ENCODE measurements at places on chromosomes 2 and 18.

- DNase-seq = no peak
These were observed 243.0 kb downstream of the ZNF407 start for GRCh38 chr18:74840492-74841167.

- DNase-seq = no peak
These were observed 251.0 kb upstream of the CHAC2 start for GRCh38 chr2:53516650-53517049.

- DNase-seq = no peak
These were observed 84.8 kb upstream of the TTN start for GRCh38 chr2:178891959-178892485.

- no peak for DNase-seq
These were observed 35.0 kb downstream of the TMEFF2 start for GRCh38 chr2:192159736-192160135.

GRCh38 chr2:197140045-197140444, 170.5 kb downstream of the ANKRD44 start:
- no peak for DNase-seq

GRCh38 chr18:48771641-48772375, 179.0 kb downstream of the SMAD7 start:
- DNase-seq = no peak

GRCh38 chr2:132372276-132372675, 44.3 kb upstream of the GPR39 start:
- no peak for DNase-seq

- no peak for DNase-seq
These were observed 302.2 kb downstream of the NDUFA10 start for GRCh38 chr2:239722760-239723470.

GRCh38 chr2:152513029-152513428, 178.1 kb downstream of the FMNL2 start:
- DNase-seq = no peak

DNA sequence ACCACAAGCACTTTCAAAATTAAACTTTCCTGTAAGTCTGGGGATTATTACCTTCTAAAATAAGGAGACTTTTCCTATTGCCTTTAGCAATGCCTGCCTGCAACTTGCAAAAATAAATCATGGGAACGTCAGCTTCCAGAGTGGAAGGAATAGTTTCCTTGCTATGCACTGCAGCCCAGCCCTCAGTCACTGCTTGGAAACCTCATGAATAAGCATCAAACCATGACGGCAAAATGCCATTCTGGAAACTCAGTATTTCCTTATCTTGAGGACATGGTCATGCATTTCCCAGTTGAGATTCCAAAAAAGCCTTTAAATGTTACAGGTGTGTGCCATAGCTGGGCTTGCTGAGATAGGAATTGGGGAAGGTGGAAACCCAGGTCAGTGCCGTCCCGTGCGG, 84.2 kb upstream of the OTOS start:
- peak; percentile 24 for DNase-seq

- DNase-seq = no peak
These were observed 129.1 kb downstream of the NRP2 start for GRCh38 chr2:205811387-205811786.

GRCh38 chr2:45759310-45759851, 107.9 kb downstream of the PRKCE start:
- DNase-seq = no peak

DNA sequence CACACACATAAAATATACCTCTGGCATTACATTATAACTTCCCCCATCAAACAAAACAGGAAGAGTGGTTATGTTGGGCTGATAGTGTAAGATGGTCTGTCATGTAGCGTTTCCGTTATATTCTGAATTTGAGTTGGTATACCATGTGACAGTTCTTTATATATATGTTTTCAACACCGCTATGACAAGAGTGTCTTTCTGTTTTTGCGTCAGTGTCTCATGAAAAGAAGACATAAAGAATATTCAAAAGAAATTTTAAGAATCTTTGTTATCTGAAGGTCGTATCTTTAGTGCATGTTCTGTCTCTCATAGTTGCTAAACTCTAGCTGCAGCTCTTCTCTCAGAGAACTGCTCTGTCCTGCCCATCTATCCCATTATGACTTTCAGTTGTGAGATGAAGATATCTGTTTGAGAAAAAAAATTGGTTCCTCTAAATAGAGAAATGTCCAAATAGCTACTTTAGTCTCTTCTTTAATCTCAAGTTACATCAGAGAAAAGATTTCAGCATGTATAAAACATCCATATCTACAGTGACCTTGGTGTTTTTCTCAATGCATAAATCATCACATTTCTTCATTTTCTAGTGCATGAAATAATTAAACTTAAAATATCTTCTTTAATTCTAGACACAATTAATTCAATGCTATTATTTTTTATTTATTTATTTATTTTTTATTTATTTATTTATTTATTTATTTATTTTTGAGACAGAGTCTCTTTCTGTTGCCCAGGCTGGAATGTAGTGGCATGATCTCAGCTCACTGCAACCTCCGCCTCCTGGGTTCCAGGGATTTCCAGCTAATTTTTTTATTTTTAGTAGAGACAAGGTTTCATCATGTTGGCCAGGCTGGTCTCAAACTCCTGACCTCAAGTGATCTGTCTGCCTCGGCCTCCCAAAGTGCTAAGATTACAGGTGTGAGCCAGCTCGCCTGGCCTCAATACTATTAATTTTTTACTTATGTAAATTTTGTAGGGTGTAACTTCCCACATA, 24.3 kb upstream of the PSME4 start:
- no peak for DNase-seq

- DNase-seq = no peak
These were observed 20.6 kb upstream of the EPAS1 start for GRCh38 chr2:46276642-46277041.

GRCh38 chr2:39875914-39876267, 96.8 kb upstream of the THUMPD2 start:
- DNase-seq = no peak

DNA sequence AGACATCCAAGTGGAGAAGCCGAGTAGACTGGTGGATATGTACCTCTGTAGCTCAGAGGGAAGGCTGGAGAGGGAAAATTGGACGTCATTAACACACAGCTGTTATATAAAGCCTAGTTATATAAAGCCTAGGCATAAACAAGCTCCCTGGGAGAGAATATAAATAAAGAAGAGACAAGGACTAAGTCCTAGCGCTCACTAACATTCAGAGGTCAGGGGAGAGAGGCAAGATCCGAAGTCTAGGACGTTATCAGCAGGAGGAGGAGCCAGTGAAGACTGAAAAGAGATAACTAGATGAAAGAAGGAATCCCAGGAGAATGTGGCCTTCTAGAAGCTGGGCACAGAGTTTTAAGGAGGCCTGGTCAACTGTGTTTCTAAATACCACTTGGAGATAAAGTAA, 55.3 kb downstream of the NOL10 start:
- no peak for DNase-seq

GRCh38 chr2:17733599-17733998, 20.0 kb downstream of the SMC6 start:
- DNase-seq = no peak

GRCh38 chr18:25819746-25820363, 270.6 kb downstream of the SS18 start:
- DNase-seq = no peak

DNA sequence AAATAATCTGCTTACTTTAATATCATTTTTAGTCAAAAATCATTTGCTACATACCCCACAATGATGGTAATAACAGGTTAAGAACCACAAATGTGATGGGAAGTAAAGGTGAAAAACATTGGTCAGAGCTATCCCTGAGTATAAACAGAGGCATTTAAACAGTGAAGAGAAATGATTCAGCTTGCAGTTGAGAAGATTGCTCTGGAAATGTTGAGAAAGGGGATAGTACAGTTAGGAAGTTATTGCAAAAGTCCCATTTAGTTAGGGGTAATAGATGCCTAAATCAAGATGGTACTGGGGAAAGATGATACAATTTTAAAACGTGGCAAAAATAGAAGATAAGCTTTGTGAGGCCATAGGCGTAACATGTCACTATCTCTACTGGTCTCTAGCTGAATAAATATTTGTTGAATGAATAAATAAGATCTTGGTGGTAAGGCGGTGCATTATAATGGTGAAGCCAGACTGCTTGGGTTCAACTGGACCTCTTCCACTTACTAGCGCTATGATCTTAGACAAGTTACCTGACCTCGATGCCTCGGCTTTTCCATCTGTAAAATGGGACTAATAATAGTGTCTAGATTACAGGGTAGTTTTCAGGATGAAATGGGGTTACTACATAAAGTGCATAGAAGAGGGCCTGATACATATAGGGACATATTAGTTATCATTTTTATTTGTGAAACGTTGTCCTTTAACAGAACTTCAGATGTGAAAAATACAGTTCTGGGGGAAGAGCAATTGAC, 2.0 kb upstream of the BZW1 start:
- no peak for DNase-seq

DNA sequence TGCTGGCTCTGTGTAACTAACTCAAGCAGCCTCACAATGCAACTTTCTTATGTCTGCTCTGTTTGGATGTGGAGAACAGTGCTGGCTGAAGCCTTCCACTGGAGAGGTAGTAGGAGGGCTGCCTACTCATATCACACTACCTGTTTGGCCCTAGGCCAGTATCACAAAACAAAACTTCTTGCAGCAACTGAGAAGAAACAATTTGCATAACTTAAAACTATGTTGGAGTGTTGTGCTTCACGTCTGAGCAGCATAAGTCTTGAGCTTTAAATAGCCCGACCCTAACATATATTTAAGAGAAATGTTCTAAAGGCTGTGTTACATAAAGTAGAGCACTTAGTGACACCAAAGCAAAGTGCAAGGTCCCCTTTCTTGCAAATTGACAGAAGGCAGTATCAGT, 204.9 kb upstream of the ACVR2A start:
- no peak for DNase-seq

DNA sequence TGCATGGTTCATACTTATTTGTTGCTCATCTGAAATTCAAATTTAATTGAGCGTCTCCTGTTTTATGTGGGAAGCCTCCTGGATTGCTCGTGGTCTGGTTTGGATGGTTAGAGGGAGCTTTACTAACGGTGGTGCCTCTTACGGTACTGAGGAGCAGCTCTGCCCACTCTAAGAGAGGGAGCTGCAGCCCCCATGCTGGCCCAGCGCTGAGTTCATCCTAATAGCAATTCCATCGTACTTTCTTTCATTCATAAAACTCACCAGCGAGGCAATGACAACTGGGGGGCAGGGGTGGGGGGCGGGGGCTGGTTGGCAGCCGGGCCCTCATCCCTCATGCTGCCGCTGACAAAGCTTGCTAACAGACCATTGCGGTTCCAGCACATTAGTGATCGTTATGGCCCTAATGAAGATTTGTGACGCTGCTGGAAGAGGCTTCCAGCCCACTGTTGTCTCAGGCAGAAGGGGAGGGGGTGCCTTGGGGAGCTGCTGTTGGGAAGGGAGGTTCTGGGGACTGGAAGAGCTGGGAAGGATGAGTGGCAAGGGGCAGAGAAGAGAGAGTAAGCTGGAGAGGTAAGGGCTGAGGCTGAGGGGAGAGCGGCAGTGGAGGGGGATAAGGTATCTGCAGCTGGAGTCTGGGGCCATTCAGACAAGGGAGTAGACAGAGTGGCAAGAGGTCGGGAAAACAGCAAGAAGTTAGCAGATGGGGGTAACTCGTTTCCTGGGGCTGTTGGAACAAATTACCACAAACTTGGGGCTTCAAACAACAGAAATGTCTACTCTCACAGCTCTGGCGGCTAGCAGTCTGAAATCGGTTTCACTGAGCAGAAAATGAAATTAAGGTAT, 238.1 kb downstream of the LPIN1 start:
- DNase-seq = no peak

GRCh38 chr2:120448961-120449810, 103.2 kb downstream of the INHBB start:
- no peak for DNase-seq

DNA sequence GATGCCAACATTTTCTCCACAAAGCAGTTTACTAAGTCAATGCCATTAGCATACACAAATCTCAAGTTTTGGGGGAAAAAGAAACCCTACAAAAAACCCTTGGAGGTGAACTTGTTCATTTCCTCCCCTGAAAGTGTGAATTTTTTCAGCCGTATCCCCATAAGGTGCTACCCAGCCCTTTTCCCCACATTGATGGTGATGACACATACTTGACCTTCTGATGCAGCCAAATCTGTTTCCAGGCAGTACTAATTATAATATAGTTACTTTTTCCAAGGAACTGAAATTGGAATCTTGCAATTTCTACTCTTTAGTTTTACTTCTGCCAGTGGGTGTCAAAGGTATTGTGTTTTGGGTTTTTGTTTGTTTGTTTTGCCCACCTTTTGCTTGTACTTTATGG, 474.5 kb downstream of the TGIF1 start:
- DNase-seq = no peak
